ENCODE measurements at places on chromosomes 16 and 17. TPM values are rescaled to one million over a fixed set of nuclear protein-coding genes. Genes with fewer than 3 reads are reported as not detected.
A peak's percentile ranks its signal among the peaks of the same experiment; 100 is the strongest.

Gene CCL17
- total RNA-seq, result not detected

- no peak for DNase-seq
These were observed 33.0 kb downstream of the ANKFN1 start for GRCh38 chr17:56186222-56186786.

DNA sequence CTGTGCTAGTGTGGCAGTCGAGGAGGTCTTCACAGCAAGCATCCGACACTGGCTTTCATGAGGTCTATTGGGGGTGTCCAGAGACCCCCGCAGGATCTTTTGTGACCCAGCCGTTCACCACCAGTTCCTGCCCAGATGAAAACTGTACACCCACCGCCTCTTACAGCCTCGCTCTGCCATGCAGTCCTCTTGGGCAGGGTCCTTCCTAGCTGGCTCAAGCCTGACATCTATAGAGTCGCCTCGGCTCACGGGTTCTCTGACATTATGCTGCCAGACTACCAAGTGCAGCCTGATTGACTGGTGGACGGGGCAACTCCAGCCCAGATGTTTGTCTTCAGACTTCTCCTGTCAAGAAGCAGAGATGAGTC is 14.6 kb upstream of the CLEC10A start:
- DNase-seq, result no peak

GRCh38 chr17:65718601-65719000 is 157.2 kb upstream of the AXIN2 start:
- no peak for DNase-seq

Gene CMIP
- total RNA-seq, result 72.7 TPM

- peak; percentile 57 for DNase-seq
These were observed 2.2 kb upstream of the NTN3 start for GRCh38 chr16:2468725-2469398.

DNA sequence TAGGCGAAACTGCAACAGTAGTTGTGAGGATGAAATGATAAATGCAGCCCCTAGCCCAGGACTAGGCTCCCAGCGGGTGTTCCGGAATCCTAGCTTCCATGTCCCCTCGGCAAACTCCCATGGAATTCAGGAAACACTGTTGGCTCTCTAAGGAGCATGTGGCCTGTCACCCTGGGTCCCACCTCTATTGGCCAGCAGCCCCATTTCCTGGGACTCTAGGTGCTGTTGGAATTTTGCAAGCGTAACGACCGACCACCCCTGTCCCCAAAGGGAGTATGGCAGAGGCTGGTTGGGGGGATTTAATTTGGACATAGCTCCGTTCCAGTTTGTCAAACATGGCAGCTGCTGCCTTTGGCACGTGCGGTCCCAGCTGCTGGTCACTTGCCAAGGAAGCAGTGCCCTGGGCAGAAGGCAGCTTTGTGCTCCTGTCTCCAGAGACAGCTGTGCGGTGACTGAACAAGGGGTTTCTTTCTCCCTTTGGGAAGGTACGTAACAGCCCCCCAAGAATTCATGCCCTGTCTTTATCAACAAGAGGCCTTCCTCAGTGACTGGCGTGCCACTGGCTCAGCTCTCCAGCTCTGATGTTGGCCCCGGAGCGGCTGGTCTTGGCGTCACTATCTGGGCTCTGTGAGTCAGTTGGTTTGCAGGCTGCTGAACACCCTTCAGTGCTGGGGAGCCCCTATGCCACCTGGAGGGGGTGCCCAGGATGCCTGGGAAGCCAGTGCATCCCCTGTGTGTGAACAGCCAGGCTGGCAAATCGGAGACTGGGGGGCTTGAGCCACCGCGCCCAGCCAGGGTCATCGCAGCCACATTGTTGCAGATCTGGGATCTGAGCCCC is 235.2 kb upstream of the TNRC6C start:
- DNase-seq, result peak; percentile 53

DNA sequence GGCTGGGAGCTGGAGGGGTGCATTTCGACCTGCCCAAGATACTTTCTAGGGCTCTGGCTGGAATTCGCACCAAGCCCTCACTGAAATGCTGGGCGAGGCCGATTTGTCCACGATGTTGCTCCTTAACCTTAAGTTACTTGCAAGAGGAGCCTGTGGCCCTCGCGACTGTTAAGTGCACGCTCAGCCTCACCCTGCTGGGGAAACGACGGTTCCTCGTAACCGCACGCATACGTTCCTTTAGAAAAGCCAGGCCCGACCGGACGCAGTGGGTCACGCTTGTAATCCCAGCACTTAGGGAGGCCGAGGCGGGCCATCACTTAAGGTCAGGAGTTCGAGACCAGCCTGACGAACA is 607 bp upstream of the NCOR1 start:
- no peak for DNase-seq

GRCh38 chr16:30561089-30561816 is 3.1 kb upstream of the ZNF764 start:
- peak; percentile 72 for DNase-seq

GRCh38 chr16:21619765-21620425 is 20.5 kb downstream of the METTL9 start:
- no peak for DNase-seq

Gene TEKT1
- 0.89 TPM for total RNA-seq
